ENCODE measurements at places on chromosomes 2 and 18. TPM values are rescaled to one million over a fixed set of nuclear protein-coding genes. Genes with fewer than 3 reads are reported as not detected.

The VSNL1 gene
- not detected for total RNA-seq

The CPS1 gene
- 2.1 TPM for total RNA-seq

The ANKRD30BL gene
- not detected for total RNA-seq

The PTPN2 gene
- total RNA-seq: 18.6 TPM

The CCDC148 gene
- total RNA-seq: 0.66 TPM

The IL36B gene
- total RNA-seq: not detected

The ATF2 gene
- total RNA-seq: 43.9 TPM

The CSRNP3 gene
- not detected for total RNA-seq

The KCNS3 gene
- 1.3 TPM for total RNA-seq

The EFR3B gene
- total RNA-seq: 0.18 TPM

The RESP18 gene
- total RNA-seq: not detected

The MYO5B gene
- 0.28 TPM for total RNA-seq

The FIGN gene
- total RNA-seq: 3.2 TPM

The RNF152 gene
- total RNA-seq: 69.8 TPM

The TNS1 gene
- 140 TPM for total RNA-seq

The MFSD6 gene
- 10.1 TPM for total RNA-seq

The PRSS56 gene
- not detected for total RNA-seq

The ANKRD23 gene
- 0.95 TPM for total RNA-seq

The LYPD1 gene
- 3.1 TPM for total RNA-seq

The NT5C1B gene
- not detected for total RNA-seq

The TUBA3E gene
- not detected for total RNA-seq

The FBLN7 gene
- 2.1 TPM for total RNA-seq

The YIPF4 gene
- total RNA-seq: 57.8 TPM

The CAPN13 gene
- not detected for total RNA-seq

The RFTN2 gene
- total RNA-seq: 0.13 TPM

The UGT1A5 gene
- total RNA-seq: not detected

The REG1B gene
- not detected for total RNA-seq

The RGPD4 gene
- not detected for total RNA-seq

The HAAO gene
- not detected for total RNA-seq

The ACMSD gene
- not detected for total RNA-seq

The OTOS gene
- not detected for total RNA-seq

The LYPD6 gene
- total RNA-seq: 23.5 TPM

The CFC1 gene
- not detected for total RNA-seq

The RTP5 gene
- not detected for total RNA-seq

The C1QL2 gene
- not detected for total RNA-seq

The TBR1 gene
- not detected for total RNA-seq

The SP140 gene
- total RNA-seq: 0.54 TPM

The SGPP2 gene
- total RNA-seq: not detected

The ASB18 gene
- total RNA-seq: not detected

The NOSTRIN gene
- not detected for total RNA-seq

The TXNDC2 gene
- 0.07 TPM for total RNA-seq

The ME2 gene
- total RNA-seq: 35.2 TPM

The PTMA gene
- total RNA-seq: 522 TPM

The DGKD gene
- total RNA-seq: 13.5 TPM

The CNTNAP5 gene
- total RNA-seq: not detected

The PPM1G gene
- 88.6 TPM for total RNA-seq

The GRB14 gene
- not detected for total RNA-seq

The ZDBF2 gene
- total RNA-seq: 11.4 TPM

The DYNAP gene
- not detected for total RNA-seq

The UNC50 gene
- 41.6 TPM for total RNA-seq

The MPHOSPH10 gene
- total RNA-seq: 35.4 TPM

The RPRM gene
- not detected for total RNA-seq

The HOXD13 gene
- total RNA-seq: 1.2 TPM

The LOXHD1 gene
- not detected for total RNA-seq

The CPLX4 gene
- not detected for total RNA-seq

Measured in HFFc6 (cell line).